ENCODE measurements at places on chromosomes 2 and 18. TPM values are rescaled to one million over a fixed set of nuclear protein-coding genes. Genes with fewer than 3 reads are reported as not detected.

DNA sequence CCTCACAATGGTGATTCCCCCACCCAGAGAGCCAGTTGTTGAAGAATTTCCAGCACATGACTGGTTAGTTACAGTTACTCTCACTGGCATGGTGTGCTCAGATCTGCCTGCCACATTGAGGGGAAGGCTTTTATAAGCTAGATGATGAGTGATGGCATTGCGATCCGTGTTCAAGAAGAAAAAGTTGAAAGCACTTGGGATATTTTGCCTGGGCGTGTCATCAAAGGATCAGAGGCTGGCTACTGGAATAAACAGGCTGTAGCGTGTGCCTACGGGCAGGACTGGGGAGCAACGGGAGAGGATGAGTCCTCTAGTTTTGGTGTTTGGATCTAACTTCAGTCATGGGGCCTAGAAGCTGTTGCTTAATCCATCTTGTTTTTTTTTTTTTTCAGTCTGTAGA lies 175.0 kb downstream of the SETBP1 start:
- no peak for DNase-seq

- DNase-seq: no peak
Observed at GRCh38 chr2:167209784-167210183, 321.5 kb downstream of the XIRP2 start.

DNA sequence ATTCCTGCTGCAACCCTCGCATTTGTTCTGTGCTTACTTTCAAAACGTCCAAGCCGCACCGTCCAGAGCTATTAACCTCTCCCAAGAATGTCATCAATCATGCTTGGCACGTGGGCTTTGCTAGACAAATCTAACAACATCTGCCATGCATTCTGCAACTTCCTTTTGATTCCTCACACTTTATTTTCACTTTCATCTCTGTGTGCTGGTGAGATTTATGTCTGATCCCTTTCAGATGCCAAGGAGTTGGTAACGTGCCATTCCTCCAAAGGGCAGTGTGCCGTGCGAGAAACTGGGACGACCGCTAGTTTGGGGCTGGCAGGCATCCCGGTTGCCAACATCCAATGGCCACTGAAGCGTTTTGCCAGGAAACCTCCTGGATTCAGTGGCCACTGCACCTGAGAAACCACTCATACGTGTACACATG lies 230.0 kb upstream of the PARD3B start:
- DNase-seq: no peak

DNA sequence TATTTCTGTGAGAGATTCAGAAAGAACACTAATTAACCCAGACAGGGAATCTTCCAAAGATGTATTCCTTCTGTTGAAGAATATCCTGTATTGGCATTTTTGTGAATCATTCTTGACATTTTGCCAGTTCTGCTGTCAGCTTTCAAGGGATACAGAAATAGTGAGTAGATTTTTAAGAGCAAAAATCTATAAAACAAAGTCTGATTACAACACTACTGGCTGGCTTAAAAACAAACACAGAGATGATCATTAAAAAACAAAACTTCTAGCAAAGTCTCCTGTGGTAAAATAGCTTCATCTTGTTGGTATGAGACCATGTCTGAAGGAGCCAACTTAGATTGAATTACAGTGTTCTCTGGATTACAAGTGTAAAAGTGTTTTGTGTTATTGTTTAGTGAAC lies 866.3 kb upstream of the KLHL29 start:
- DNase-seq: no peak

DNA sequence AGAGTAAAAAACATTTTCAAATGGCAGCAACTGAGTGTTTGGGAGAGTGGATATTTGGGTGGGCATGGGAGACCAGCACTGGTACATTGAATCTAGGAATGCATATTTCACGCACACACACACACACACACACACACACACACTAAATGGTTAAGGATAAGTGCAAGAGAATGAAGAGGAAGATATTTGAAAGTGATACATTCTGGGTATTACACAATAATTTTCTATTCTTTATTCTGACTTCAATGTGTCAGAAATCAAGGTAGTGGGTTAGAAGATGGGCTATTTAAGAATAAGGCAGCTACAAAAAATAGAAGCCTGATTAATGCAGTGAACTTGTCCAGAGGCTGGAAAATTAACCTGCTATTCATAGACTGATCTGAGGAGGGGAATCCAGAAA lies 577.0 kb downstream of the TMEM182 start:
- DNase-seq: no peak

Gene LIPG
- 5.5 TPM for total RNA-seq

Gene MLPH
- 1.1 TPM for total RNA-seq

Gene SCN1A
- total RNA-seq: 0.07 TPM

Gene ITGB6
- total RNA-seq: not detected

GRCh38 chr18:44911773-44912172 lies 231.1 kb downstream of the SETBP1 start:
- no peak for DNase-seq

All from H7 (cell line).